ENCODE measurements at places on chromosomes 5 and 9.

DNA sequence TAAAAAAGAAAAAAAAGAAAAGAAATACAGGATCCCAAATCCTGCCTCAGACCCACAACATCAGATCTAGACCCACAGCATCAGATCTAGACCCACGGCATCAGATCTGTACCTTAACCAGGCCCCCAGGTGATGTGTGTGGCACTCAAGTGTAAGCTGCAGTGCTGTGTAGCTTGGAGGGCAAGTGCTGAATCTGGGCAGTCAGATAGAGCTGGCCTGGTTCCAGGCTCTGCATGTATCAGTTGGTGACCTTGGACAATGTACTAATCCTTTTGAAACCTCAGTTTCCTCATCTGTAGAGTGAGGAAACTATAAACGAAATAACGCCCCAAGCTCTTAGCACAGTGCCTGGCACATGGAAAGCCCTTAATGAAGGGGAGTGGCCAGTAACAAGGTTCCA is 16.7 kb downstream of the COL15A1 start:
- no peak for DNase-seq

DNA sequence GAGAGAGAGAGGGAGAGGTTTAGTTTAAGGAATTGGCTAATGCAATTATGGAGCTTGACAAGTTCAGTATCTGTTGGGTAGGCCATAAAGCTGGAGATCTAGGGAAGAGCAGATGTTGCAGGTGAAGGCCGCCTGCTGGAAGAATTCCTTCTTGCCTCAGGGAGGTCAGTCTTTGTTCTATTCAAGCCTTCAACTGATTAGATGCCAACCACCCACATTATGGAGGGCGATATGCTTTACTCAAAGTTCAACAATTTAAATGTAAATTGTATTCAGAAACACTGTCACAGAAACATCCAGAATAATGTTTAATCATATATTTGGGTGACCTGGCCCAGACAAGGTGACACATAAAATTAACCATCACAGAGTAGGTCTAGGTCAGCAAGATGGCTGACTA is 51.7 kb upstream of the SSBP2 start:
- DNase-seq: no peak

GRCh38 chr5:56760723-56761122 is 54.6 kb upstream of the MAP3K1 start:
- DNase-seq: no peak

DNA sequence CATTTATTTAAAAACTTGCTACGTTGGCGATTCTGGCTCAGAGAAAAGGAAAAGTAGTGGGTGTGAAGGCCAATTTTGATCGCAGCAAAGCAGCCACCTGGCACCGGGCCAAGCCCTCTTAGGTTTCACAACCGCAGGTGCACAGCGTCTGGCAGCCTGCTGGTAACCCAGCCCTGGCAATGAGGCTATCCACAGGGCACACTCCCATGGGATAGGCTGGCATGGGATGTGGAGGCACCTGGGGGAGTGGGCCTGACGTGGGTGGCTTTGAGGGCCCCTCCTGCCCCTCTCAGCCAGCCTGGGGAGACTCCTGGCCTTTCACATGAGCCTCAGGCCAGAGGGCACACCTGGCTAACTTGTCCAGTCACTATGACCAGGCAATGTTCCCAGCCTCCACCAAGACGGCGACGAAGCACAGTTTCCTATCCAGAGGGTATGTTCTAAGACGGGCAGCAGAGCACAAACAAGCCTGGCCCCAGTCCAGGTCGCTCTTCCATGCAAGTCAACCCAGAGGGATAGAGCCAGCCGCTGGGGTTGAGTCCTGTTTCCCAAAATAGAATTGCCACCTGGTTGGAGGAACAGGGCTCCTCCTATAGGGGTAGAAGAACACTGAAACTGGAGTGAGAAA is 19.0 kb downstream of the CMBL start:
- peak; percentile 69 for DNase-seq

GRCh38 chr5:158861366-158861765 is 238.3 kb downstream of the EBF1 start:
- no peak for DNase-seq

- no peak for DNase-seq
These were observed 231.3 kb upstream of the SLC30A5 start for GRCh38 chr5:68862560-68862959.

DNA sequence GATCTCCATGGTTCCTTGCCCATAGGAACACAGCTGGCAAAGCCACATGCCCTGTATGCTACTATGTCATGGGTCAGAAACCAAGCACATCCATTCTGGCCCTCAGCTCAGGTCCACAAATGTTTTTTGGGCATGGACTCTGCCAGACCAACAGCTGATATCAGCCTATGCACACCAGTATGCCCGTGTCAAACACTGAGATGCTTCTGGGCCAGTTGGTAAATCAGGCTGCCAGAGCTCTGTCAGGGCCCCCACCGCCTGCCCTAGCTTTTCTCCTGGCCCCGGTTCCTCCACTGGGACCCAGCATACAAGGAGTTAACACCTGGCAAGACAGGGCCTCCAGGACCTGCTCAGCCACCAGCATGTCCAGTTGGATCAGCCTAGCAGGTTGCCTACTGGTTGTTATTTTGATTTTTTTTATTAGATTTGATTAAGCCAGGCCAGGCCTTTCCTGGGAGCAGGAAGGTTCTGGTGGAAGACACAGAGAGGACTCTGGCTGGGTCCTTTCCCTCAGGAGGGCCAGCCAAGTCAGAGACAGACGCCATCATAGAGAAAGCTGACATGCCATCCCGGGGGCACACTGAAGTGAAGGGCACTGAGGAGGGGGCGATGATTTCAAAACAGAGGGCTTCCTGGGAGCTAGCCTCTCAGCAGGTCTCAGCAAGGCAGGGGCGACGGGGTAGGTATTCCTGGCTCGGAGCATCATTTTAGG is 65.8 kb downstream of the TSTD2 start:
- DNase-seq: no peak

- DNase-seq: no peak
These were observed 56.9 kb downstream of the SYK start for GRCh38 chr9:90858457-90858901.

DNA sequence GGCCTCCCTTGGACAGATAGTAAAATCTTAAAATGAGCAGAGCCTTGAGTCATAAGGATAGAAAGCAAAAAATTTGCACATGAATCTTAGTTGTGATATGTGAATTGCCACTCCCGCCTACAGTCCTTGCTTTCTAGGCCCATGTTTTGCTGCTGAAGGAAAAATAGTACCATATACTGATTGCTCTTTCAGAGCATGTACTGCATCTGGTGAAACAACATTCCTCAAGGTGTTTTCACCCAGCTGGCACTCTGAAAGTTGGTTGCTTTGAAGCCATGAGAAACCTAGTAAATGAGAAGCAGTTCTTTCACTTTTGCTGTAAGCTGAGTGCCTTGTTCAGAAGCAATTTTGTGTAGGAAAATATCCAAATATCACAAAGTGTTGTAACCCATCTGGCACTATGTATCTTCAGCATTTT is 10.3 kb downstream of the CDC37L1 start:
- DNase-seq: no peak

DNA sequence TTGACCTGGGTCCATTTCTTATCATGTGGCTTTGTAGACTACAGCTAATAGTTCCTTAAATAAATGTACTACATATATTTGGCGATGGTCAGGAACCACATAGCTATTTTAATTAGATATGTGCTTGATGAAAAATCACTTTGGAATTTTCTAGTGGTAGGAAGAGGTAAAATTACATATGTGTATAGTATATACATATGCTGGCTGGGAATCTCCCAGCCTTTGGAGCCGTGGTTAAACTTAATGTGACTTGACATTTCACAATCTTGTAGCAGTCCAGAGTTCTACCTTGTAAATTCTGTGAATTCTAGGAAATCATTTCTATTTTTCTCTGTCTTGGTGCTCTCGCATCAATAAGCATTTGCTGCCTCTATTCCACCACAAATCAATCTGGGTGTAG is 565.0 kb downstream of the DMRTA1 start:
- no peak for DNase-seq

DNA sequence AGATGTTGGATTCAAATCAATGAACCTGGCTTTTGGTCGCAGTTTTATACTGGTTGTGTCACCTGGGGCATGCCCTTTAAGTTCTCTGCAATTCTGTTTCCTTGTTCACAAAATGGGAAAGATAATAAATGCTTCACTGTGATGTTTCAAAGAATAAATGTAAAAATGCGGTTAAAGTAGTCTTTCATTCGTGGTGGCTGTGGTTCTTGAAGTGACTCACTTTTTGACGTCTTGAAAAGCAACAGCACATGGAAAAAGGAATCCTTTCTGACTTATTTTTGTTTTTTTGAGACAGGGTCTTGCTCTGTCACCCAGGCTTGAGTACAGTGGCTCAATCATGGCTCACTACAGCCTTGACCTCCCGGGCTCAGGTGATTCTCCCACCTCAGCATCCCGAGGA is 88.4 kb upstream of the SLIT3 start:
- DNase-seq: no peak

GRCh38 chr9:92558612-92559374 is 23.0 kb upstream of the ECM2 start:
- DNase-seq: no peak

- no peak for DNase-seq
These were observed 102.2 kb upstream of the ICE1 start for GRCh38 chr5:5320062-5320805.

- DNase-seq: no peak
These were observed 245.6 kb upstream of the RAI14 start for GRCh38 chr5:34410411-34411139.

All from LoVo (cell line).